ENCODE measurements at places on chromosomes 16 and 17.

DNA sequence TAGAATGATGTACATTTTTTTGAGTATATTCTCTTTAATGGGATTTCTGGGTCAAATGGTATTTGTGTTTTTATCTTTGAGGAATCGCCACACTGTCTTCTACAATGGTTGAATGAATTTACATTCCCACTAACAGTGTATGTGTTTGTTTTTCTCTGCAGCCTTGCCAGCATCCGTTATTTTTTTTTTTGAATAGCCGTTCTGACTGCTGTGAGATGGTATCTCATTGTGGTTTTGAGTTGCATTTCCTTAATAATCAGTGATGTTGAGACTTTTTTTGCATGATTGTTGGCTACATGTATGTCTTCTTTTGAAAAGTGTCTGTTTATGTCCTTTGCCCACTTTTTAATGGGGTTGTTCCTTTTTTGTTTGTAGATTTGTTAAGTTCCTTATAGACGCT lies 172.7 kb upstream of the CDH8 start:
- DNase-seq, result no peak

DNA sequence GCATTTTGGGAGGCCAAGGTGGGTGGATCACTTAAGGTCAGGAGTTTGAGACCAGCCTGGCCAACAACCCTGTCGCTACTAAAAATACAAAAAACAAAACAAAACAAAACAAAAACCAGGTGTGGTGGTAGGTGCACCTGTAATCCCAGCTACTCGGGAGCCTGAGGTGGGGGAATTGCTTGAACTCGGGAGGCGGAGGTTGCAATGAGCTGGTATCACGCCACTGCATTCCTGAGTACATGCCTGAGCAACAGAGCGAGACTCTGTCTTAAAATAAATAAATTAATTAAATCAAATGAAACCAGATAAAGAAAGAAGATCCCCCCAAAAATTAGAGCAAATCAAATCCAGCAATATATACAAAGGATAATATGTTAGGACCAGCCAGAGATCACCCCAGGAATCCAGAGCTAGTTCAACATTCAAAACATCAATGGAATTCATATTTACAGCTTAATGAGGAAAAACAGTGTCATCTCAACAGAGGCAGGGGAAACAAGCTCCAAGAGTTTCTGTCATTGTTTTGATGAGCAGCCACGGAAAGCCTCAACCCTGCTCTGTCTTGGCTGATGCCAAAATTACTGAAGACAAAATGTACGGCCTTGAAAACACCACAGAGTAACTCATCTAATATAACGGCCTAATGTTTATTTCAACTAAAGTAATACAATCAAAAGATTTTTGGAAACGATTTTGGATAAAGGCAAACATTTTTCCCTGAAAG lies 3.7 kb downstream of the PEMT start:
- DNase-seq, result no peak

DNA sequence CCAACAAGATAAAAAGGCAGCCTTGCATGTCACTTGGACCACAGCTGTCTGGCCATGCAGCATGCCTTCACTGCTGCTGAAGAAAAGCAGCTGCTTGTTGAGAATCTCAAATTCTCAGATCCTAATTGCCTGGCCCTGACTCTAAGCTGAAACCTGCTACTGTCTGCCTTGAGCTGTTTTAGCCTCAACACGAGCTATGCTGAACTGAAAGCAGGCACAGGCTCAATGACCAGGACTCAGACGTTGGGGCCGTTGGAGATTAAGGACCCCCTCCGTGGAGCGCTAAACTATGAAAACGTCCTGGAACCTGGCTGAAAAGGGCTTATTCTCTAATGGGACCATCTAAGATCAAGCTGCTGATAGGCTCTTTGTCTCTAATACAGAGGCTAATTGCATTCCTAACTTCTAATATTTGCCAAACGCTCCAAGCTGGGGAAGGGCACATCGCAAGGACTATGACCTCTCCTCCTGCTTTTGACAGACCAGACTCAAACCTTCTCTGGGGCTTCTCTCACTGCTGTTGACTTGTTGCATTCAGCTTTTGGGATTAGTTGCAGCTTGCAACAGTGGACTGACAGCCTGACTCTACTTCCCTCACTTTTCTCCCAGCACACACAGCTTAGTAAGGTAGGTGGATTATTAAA lies 4.6 kb upstream of the PLK1 start:
- DNase-seq, result no peak

GRCh38 chr16:71843572-71843971 lies 2.2 kb upstream of the ATXN1L start:
- DNase-seq, result no peak

- DNase-seq, result no peak
These were observed 22.6 kb downstream of the NT5M start for GRCh38 chr17:17325816-17326215.

DNA sequence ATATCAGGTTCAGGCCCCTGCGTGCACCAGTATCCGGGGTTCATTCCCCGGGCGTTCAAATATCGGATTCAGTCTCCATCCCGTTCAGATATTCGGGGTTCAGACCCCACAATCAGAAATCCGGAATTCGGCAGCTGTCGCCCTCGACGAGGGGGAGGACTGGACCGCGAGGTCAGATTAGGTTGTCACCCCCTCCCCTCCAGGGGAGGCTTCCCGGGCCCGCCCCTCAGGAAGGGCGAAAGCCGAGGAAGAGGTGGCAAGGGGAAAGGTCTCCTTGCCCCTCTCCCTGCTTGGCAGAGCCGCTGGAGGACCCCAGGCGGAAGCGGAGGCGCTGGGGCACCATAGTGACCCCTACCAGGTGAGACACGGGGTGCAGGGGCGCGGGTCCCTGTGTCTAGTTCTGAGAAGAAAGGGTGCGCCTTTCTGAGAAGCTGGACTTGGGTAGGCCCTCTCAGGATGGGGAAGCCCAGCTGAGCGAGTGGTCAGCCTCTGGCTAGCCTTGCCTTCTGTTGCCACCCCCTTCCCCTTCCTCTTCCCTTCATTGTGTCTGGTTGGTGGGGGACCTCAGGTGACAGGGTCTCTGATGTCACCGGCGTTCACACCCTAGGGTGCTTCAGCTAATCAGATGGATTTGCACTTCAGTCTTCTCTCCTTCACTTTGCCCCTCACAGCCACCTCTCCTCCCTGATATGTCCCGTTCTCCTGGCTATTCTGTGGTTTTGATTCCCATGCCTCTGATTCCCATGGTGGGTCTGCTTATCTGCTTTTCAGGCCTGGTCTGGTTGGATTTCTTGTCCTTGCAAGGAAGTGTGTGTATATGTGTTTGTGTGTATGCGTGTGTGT lies 844 bp downstream of the TAOK2 start:
- peak; percentile 31 for DNase-seq

DNA sequence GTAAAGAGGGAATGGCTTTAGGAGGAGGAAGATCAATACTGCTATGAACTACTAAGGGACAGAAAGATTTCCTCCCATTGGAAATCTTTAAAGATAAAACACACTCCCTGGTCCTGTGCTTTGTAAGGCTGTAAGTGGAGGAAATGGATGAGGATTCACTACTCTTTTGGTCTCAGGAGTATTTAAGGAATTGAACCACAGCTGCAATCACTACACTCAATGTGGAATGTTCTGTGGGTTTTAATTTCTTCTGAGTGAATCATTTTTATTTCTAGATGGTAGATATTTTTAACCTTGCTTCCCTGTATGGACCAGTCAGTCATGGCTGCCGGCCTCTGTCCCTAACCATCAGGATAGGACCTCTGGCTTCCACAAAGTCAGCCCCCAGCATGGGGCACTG lies 65.6 kb downstream of the SDR42E1 start:
- DNase-seq, result no peak

DNA sequence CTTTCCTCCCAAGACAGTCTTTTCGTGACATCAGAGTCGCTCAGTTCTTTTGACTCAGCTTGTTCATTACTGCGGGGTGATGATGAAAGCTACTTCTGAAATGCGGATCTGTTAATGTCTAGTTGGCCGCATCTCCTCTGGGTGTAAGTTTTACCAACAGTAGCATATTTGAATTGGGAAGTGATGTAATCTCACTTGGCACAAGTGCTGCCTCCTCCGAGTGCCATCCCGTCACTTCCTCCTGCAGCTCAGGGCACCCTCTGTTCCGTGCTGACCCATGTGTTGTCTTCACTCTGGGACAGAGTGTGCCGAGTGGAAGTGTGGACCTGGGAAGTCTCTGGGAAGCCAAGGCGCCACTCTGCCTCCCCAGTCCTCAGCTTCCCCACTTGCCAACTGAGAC lies 8.9 kb downstream of the ADAD2 start:
- DNase-seq, result no peak

DNA sequence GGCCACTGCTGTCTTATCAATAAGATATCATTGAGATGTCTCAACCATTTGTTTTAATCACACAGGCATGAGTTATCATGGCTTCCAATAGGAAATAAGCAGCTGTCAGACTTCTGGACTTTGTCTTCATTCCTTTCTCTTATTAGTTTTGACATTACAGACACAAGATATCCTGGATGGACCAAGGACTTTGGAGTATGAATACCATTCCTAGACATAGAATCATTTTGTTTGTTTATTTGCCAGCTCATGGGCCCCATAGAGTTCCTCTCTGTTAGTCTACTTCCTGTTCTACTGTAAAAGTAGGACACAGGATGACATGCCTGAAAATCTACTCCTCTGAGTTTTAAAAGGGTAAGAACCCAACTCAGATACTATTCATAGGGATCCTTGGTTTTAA lies 77.7 kb upstream of the KCNJ16 start:
- no peak for DNase-seq

DNA sequence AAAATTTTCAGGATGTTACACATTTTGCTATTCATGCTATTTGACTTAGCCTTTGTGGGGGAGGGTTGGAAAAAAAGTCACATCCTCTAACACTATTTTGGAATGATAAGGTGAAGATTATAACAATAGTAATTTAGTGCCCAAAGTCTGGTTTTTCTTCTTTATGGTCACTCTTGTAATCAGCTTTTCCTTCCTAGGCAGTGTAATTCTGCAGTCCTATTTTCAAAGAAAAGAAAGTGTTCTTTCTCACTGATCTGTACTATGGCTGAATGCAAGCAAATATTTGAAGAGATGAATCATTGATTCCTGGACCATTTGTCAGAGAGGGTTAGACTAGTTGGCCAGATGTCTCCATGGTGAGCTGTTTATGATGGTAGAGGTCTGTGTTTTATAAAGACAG lies 8.4 kb downstream of the RSPRY1 start:
- no peak for DNase-seq

GRCh38 chr17:48307814-48308411 lies 122.1 kb downstream of the SKAP1 start:
- peak; percentile 35 for DNase-seq

GRCh38 chr17:9860851-9861250 lies 35.1 kb downstream of the GLP2R start:
- DNase-seq, result no peak

DNA sequence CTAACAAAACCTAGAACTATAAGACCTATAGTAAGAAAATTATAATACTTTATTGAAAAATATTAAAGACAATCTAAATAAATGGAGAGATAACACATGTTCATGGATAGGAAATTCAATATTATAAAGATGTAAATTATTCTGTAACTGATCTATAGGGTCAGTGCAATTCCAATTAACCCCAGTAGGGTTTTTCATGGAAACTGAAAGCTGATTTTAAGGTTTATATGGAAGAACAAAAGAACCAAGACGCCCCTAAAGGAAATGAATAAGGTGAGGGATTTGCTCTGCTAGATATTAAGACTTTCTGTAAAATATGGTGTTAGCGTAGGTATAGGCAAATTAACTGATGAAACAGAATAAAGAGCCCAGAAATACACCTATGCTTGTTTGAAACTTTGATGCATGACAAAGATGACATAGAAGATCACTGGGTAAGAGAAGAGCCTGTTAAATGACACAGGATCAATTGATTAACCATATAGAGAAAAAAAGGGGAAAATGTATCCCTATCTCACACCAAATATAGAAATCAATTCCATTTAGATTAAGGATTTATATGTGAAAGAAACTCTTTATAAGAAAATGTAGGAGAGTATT lies 3.0 kb downstream of the ICAM2 start:
- no peak for DNase-seq

- no peak for DNase-seq
These were observed 54.4 kb upstream of the PABPN1L start for GRCh38 chr16:88920618-88921590.

- DNase-seq, result peak; percentile 53
These were observed 379 bp upstream of the OTOP2 start for GRCh38 chr17:74923538-74924249.

GRCh38 chr16:10153985-10154384 lies 28.2 kb downstream of the GRIN2A start:
- DNase-seq, result no peak

DNA sequence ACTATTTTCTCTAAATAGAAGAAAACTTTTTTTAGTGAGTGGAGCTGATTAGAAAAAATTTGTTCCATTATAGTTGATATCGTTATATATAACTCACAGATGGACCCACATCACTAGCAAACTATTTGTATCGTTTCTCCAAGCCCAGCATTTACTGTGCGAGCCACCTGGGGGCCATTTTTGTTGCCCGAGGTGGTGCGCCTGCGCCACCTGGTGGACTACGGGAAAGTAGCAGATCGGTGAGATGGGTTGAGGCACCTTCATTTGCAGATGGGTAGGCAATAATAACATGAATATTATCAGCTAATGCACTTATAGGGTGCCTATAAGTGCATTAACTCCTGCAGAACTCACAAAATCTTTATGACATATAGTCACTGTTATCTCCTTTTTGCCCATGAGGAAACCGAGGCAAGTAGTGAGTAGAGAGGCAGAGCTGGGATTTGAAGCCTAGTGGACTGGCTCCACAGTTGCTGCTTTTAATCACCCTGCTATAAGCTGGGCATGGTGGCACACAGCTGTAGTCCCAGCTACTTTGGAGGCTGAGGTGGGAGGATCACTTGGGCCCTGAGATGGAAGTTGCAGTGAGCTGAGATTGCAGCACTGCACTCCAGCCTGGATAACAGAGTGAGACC lies 23.2 kb upstream of the NTN1 start:
- no peak for DNase-seq

- no peak for DNase-seq
These were observed 34.1 kb downstream of the EEF2K start for GRCh38 chr16:22240023-22240710.

GRCh38 chr17:50935221-50935995 lies 69.3 kb upstream of the TOB1 start:
- DNase-seq, result no peak

DNA sequence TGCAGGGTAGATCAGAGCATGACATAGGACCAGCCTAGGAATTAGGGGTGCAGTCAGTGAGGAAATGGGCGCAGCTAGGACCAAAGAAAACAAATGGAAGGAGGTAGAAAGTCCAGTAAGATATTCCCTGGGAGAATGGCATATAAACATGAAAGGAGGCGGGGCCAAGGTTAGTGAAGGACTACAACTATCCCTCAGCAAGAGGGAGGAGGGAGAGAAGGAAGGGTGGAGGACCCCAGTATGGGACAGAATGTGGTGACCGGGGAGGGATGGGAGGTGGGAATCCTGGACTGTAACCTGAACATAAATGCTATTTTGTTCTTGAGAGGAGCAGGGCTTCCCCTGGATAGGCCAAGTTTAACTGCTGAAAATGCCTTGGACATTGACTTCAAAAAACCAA lies 22.8 kb downstream of the ITGB3 start:
- no peak for DNase-seq

- DNase-seq, result peak; percentile 32
These were observed 2.2 kb downstream of the DPEP1 start for GRCh38 chr16:89615596-89616090.
